Stimulated activated CD4-positive, alpha-beta T cell treated with anti-CD3 and anti-CD28 coated beads, TNF-alpha, amount 100 ng/mL, for 48 hours (primary cell): ENCODE measurements at places on chromosomes 5 and 9.

DNA sequence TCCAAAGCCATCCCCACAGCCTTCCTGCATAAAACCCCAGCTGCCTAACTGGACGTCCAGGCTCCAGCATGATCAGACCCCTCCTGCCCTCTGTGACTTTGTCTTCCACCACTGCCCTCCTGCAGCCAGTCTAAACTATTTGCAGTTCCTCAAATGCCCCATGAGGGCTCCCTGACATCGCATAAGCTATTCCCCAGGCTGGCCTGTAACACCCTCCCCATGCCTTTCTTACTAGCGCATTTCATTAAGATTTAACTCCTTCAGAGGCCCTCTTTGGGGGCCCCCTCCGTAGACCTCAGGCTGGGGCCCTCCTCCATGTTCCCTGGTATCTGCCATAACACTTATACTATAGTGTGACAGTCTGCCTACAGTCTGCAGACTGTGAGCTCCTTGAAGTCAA is 15.5 kb upstream of the SMIM23 start:
- no peak for DNase-seq

- DNase-seq: no peak
These were observed 53.5 kb downstream of the SUSD1 start for GRCh38 chr9:112121633-112122032.

DNA sequence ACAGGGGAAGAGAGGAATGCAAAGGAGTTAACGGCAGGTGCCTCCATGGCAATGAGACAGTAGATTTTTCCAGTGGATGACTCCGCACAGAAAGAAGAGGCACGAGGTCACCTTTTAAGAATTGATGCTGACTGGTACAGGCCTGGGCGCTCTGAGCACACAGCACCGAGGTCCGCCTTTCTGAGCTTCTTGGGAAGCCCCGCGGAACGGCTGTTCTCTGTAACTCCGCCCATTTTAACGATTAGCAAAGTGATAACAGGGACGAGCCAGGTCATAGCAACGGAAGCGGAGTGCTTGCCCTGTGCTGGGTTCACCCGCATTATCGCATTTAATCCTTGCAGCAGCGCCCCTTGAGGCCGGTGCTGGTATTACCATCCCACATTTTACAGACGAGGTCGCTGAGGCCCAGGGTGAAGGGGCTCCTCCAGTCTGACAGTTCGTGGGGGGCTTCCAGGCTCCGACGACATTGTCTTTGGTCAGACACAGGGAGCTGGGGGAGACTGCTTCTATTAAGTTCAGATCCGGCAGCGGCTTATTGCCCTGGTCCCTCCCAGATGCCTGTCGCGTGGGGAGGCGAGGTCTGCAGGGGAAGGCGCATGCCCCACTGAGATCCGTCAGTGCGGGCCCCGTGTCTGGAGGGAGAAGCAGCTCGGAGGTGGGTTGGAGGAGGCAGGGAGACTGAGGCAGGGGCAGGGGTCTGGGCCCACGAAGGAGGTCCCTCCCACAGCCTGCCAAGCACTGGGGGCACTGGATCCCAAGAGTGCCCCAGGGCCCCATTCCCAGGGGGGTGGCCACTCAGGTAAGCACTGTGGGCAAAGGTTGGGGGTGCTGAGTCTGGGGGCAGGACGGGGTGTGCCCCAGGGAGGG is 22.3 kb upstream of the HMCN2 start:
- DNase-seq: peak; percentile 69

- no peak for DNase-seq
These were observed 22.8 kb upstream of the FOXB2 start for GRCh38 chr9:76996700-76997099.

DNA sequence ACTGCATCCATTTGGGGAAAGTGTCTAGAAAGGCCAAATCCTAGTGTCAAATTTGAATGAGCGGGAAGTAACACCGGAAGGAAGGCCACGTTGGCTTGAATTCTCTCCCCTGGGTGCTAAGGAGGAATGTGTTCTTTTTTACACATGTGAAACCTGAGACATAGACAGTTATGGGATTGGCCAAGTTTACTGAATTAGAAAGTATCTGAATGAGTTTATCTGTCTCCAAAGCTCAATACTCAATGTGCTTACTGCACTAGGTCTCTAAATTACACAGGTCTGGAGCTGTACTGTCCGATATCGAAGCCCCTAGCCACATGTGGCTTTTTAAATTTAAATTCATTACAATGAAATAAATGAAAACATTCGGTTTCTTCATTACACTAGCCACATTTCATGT is 6.0 kb downstream of the DMRT1 start:
- DNase-seq: no peak
